ENCODE measurements at places on chromosomes 13 and 19.

- DNase-seq: no peak
Measured at GRCh38 chr19:13087795-13088537, 14.7 kb downstream of the LYL1 start.

- peak; percentile 54 for DNase-seq
Measured at GRCh38 chr19:3224346-3225168, at the start of gene CELF5. Gene CELF5, plus strand, starts transcription at chr19:3224661. Its CDS starts 79 bp downstream, at chr19:3224740.

- DNase-seq: no peak
Measured at GRCh38 chr19:3606174-3606689, 443 bp downstream of the TBXA2R start.

DNA sequence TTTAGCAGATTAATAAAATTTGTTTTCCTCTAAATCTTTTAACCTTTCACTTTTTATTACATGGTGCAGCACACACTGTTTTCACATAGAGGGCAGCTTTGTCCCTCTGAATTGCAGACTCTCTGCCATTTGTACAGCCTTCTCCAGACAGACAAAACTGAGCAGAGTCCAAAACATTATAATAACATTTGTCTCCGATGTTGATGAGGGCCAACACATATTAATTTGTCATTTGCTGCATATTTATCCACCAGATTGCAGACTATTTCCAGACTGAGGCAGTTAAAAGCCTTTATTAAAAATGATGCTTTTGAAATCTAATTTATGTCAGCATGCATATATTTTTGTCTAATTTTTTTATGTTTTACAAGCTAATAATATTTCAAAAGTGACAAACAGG, 1251.9 kb upstream of the SLC10A2 start:
- DNase-seq: no peak

DNA sequence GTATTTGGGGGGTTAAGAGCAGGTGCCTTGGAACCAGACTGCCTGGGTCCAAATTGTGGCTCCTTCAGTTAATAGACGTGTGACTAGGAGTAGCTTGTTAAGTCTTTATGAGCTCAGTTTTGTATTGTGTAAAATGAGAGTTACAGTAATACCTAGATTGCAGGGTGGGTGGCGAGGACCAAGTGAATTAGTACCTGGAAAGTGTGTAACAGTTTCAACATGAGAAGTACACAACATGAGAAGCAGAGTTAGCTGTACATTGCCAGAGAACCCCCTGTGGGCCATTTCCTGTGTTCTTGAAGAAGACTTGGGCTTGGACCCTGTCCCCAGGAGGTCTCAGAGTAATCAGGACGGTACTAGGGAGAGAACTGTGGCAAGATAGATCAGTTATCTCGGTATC, 36.8 kb downstream of the PPP2R1A start:
- DNase-seq: no peak
